NCI-H2171 treated with DMSO at 0.1 percent for 48 hours (cell line): ENCODE measurements at places on chromosomes 5 and 9.

- DNase-seq, result peak; percentile 6
Measured at GRCh38 chr9:82679472-82679871, 383.5 kb downstream of the RASEF start.

- no peak for DNase-seq
Measured at GRCh38 chr5:157914151-157914788, 55.3 kb upstream of the CLINT1 start.

GRCh38 chr5:32733590-32734340 is 22.6 kb downstream of the NPR3 start:
- no peak for DNase-seq

- DNase-seq, result peak; percentile 7
Measured at GRCh38 chr5:35182910-35183535, 47.3 kb downstream of the PRLR start.

- DNase-seq, result no peak
Measured at GRCh38 chr9:73118898-73119554, 32.6 kb upstream of the ANXA1 start.

- no peak for DNase-seq
Measured at GRCh38 chr9:128921881-128922763, 1.3 kb downstream of the PHYHD1 start.

- DNase-seq, result no peak
Measured at GRCh38 chr5:139796061-139796806, 626 bp downstream of the PSD2 start.

DNA sequence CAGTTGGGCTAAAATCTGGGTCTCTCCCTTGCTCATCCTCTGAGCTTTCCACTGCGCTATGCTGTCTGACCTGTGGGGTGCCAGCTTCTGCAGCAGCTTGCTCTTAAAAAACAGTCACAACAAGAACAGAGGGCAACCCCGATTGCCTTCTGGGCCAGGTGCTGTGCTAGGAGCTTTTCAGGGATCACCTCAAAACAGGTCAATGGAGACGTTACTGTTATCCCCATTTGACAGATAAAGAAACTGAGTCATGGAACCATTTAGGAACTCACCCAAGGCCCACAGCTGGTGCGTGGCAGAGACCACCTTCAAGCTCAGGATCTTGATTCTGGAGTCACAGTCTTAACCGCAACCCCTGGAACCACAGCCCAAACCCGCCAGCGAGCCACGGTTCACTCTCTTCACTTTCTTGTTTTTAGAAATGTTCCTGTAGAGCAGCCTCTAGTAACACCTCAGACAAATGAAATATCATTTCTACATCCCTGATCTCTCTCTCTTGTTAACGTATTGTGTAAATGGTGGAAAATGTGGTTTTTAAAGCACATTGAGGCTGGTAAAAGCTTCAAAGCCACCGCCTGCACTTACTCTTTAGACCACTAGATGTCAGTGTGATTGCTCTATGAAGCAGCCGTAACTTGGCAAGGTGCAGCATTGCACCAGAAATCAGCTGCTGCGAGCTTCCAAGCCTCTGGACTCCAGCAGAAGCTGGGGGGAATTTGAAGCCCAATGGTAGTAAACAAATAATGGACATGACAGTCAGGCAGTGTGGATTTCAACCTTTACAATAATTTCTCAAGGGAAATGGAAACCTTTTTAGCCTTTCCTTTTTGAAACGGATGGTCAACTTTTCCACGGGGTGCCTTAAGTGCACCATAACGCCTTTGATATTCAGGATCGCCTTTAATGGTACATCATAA is 1.7 kb downstream of the FYB1 start:
- DNase-seq, result peak; percentile 56

- DNase-seq, result no peak
Measured at GRCh38 chr5:143582176-143582575, 178.7 kb upstream of the NR3C1 start.

DNA sequence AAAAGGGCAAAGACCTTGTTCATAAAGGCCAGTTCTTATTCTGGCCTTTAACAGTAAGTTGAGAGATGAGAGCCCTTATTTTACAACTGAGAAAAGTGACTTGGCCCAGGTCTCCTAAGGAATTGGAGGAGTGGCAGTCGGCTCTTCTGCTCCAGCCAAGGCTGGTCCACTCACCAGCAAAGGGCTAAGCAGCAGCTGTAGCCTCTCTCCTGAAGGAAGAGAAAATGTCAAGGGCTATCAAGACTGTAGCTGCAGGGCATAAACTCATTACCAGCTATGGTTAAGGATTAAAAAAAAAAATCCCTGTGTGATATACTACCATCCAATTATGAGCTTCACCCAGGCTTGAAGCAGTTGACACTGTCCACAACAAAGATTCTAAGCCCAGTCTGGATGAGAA is 138.6 kb upstream of the RAD23B start:
- DNase-seq, result no peak

- no peak for DNase-seq
Measured at GRCh38 chr5:172315587-172316493, 32.3 kb upstream of the UBTD2 start.

- no peak for DNase-seq
Measured at GRCh38 chr9:124758061-124758460, 13.1 kb downstream of the NR6A1 start.

- DNase-seq, result no peak
Measured at GRCh38 chr5:160023908-160024630, 15.1 kb downstream of the TTC1 start.

GRCh38 chr5:169814522-169814921 is 165.8 kb downstream of the INSYN2B start:
- no peak for DNase-seq

DNA sequence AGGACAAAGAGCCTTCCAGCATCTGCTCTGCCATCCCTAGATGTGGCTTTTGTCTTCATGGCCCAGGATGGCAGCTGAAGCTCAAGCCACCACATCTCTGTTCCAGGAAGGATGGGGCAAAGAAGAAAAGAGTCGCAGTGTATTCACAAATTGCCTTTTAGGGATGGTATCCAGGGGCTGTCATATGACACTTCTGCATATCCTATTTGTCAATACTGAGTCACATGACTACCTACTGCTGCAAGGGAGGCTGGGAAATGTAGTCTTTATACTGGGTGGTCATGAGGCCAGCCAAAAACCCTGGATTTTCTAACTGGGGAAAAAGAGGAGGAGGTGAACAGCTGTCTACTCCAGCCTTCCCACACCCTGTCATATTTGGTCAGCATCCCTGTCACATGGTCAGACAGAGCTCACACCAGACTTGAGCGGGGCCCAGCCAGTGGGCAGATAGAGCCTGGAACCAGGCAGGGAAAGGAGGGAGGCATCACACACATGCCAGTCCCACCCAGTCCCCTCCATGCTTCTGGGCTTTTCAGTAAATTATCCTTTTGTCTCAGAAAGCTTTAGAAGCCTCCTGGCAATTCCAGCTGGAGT is 52.0 kb downstream of the OLFM1 start:
- DNase-seq, result peak; percentile 39

GRCh38 chr5:146574713-146575112 is 58.7 kb upstream of the GPR151 start:
- DNase-seq, result no peak

- no peak for DNase-seq
Measured at GRCh38 chr5:102664616-102665335, 90.3 kb upstream of the PAM start.
